ENCODE measurements at places on chromosomes 11 and 22.

GRCh38 chr22:45977003-45977411, at the start of gene WNT7B:
Gene WNT7B (minus strand): TSS chr22:45977162. CDS start chr22:45976754, 408 bp downstream.
- peak; percentile 64 for DNase-seq

DNA sequence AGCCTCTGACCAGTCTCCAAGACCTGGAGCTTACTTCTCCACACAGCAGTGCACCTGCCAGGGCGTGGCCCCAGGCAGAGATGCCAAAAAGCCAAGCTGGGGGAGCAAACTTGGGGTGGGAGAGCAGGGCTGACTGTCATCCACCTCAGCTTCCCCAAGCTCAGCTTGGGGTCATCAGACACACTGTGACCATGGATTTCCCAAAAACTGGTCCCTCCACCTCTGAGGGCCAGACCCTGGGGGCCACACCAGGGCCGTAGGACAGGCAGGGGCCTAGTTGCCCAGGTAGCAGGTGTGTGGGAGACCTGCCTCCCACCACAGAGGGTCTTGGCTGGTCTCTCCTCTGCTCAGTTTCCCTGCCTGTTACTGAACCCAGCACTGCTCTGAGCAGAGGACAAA, 30.6 kb downstream of the ARVCF start:
- no peak for DNase-seq

DNA sequence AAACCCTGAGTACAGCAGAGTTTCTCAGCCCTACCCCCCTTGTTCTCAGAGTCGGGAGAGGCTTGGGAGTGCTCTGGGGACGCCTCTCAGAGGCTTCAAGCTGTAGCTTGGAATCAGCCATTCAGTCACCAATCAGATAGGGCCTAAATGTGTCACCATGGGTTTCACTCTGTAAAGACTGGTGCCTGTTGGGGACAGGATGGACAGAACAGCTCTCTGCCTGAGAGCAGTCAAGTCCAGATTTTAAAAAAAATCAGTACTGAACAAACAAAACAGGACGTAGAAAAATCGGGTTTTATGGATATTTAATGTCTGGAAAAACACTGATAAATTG, 1.3 kb downstream of the FADD start:
- no peak for DNase-seq

DNA sequence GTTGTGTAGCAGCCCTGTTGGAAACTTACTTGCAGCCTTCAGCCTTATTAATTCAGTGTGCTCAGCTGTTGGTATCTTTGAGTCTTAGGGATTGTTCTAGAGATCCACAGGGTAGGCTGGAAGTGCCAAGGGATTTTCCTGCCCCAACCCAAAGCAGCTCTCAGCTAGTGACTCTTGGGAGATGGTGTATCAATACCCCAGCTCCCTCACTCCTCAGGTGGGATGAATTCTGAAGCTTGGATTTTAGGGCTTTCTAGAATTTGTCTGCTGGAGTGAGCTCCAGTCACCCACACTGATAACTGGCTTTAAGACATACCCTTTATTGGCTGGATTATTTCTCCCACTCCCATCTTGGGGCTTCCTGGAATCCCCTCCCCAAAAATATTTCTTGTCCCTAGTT, 493.0 kb downstream of the MN1 start:
- no peak for DNase-seq

DNA sequence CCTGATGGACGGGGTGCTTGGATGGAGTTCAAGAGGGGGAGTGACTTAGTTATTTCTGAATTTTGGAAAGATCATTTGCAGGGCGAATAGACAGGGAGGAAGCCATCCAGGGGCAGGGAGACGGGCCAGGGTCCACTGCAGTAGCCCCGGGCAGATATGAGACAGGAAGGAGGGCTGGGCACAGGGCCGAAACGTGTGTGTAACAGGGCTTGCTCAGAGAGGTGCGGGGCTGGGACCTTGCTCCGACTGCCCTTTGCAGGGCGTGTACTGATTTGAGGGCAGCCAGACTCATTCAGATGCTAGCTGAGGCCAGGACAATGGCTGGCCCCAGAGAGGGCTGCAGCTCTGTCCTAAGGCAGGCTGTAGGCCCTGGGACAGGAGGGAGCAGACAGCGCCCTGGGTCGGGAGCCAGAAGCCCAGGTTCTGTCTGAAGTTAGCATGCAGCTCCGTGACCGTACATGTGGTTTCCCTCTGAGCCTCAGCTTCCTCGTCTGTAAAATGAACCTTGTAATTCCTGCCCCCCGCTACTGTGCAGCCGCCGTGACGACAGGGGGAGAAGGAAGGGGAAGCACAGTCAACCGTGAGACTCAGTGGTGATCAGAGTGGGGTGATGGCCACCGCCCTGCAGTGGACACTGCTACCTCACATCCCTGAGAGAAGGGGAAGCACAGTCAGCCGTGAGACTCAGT, 103.4 kb downstream of the PHF21B start:
- no peak for DNase-seq

- DNase-seq, result no peak
Measured at GRCh38 chr11:75583718-75584658, 21.9 kb downstream of the SERPINH1 start.

GRCh38 chr22:23079240-23079768, 9.0 kb downstream of the GNAZ start:
- no peak for DNase-seq

DNA sequence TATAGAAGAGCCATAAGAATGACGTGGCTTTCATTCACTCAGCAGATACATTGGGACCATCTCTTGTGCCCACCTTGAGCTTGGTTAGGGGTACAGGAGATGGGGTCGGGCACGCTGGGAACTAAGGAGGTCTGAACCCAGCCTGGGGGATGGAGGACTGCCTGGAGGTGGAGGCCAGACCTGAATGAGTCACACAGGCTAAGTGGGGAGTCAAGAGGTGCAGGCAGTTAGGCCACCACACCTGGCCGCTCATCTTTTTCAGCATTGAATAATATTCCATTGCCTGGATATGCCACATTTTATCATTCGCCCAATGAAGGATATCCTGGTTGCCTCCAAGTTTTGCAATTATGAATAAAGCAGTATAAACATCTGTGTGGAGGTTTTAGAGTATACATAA, 3.8 kb upstream of the PPIL2 start:
- DNase-seq, result no peak

- DNase-seq, result no peak
Measured at GRCh38 chr22:48496226-48496845, 1331.3 kb downstream of the BRD1 start.

DNA sequence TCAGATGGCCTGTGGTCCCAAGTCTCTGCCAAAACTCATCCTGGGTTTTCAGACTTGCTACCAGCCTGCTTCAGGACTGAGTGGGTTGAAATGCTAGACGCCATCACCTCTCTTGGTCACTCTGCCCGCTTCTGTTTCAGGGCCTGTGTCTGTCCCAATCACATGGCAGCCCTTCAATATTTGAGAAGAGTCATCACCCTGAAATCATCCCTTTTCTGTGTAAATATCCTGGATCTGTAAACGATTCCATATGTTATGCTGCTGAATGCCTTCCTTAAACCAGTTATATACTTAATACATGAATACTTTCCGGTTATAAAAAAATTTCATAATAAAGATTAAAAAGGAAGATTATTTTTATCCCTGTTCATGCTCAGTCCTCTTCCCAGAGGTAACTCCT, 39.8 kb upstream of the TLCD5 start:
- DNase-seq, result no peak
